Activated CD4-positive, alpha-beta T cell treated with anti-CD3 and anti-CD28 coated beads, Interleukin-2, amount 50 U/mL, for 16 hours (primary cell): ENCODE measurements at places on chromosomes 6 and 20.

DNA sequence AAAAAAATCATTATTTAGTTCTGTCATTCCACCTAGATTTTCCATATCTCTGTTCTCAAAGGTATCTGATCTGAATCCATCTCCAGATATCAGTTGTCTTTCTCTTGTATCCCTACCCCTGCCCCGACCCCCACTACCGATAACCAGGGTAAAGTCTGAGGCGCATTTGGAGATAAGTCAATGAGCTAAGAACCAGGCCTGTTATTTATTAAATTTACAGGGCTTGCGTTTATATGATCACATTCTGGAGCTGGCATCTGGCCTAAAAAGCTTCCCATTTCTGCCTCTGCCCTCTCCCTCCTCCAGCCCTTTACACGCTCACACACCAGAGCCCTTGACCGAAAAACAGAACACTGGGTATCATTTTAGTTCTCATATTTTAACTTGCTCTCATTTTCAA, 144.7 kb downstream of the ALDH8A1 start:
- DNase-seq: no peak

DNA sequence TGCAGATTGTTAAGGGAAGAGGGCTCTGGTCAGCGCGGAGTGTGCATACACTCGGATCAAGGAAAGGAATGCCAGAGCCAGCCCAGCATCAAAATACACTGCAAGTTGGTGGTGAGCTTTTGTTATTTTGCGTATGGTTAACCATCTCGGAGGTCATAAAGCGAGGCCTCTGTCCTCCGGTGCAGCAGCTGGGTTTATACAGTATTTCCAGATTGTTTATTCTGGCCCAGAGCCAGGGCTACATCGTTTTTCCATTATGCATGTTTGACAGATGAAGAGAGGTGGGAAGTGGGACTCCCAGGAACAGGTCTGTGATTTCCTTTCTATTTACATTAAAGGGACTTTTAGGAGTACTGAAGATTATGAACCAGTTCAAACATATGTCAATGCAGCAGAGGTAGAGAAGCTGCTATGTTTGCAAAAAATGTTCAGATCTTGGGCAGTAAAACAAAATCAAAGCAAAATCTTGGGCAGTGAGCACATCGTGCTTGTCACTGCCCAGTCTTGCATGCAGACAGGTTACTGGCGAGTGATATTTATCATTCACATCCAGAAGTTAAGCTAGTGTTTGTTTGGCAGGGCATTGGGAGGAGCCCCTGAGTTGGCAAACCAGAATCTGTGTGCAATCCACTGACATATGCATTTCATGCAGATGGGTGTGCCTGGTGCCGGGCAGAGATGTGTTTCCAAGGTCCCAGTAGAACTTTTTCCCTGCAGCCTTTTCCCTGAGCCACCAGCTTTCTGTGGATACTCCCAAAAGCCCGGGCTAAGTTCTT, 256.3 kb upstream of the TAB2 start:
- no peak for DNase-seq

GRCh38 chr6:45880159-45880558, 135.5 kb downstream of the CLIC5 start:
- DNase-seq: no peak

GRCh38 chr6:135354407-135354806, 143.1 kb downstream of the AHI1 start:
- DNase-seq: no peak

GRCh38 chr20:35151736-35152135, 4.6 kb upstream of the EDEM2 start:
- DNase-seq: no peak

DNA sequence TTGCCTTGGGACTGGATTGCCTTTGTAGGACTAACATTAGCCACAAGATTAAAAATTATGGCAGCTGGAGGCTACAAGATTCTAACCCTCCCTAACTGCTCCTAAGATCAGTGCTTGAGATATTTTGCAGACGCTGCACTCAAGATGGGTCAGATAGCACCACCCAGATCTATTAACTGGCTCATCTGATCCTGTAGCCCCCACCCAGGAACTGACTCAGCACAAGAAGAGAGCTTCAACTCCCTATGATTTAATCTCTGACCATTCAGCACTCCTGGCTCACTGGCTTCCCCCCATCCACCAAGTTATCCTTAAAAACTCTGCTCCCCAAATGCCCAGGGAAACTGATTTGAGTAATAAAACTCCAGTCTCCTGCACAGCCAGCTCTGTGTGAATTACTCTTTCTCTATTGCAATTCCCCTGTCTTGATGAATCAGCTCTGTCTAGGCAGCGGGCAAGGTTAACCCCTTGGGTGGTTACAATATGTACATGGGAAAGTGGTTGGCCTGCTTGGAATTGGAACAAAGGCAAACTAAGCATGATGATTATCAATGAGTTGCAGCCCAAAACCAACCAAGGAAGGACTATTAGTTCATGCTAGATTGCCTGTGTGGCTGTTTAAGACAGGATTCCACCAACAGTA, 111.3 kb downstream of the OR2B2 start:
- DNase-seq: no peak

DNA sequence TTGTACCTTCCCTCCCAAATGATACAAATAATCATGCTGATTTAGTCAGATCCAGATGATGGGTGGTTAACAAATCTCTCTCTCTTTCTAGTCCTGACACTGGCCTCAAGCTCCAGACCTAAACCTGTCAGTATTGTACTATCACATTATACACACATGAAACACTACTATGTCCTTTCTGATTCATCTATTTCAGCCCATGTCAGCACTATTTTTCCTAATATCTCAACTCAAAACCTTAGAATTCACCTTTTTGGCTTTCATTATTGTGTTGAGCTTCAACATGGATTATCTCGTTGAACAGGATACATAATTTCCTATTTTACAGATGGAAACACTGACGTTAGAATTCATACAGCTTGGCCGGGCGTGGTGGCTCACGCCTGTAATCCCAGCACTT, 3.5 kb downstream of the PIGU start:
- DNase-seq: no peak

DNA sequence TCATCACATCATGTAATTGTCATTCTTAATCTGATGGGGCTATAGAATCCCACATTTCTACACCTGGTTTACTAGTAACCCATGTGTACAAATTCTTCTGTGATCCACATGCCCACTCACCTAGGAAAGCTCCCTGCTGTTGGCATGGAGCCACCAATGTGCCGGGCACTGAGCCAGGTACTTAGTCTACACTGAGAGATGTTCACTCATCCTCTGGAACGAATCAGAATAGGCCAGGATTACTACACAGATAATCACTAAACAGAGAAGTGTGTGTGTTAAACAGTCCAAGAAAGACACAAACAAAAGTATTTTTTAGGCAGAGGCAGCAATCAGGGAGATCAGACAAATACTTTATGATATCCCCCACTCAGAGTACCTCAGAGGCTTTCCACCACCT, 193.2 kb upstream of the VGLL2 start:
- DNase-seq: no peak
